ENCODE measurements at places on chromosomes 7 and 10.

GRCh38 chr10:23614483-23614882 lies 175.6 kb downstream of the OTUD1 start:
- DNase-seq: no peak

DNA sequence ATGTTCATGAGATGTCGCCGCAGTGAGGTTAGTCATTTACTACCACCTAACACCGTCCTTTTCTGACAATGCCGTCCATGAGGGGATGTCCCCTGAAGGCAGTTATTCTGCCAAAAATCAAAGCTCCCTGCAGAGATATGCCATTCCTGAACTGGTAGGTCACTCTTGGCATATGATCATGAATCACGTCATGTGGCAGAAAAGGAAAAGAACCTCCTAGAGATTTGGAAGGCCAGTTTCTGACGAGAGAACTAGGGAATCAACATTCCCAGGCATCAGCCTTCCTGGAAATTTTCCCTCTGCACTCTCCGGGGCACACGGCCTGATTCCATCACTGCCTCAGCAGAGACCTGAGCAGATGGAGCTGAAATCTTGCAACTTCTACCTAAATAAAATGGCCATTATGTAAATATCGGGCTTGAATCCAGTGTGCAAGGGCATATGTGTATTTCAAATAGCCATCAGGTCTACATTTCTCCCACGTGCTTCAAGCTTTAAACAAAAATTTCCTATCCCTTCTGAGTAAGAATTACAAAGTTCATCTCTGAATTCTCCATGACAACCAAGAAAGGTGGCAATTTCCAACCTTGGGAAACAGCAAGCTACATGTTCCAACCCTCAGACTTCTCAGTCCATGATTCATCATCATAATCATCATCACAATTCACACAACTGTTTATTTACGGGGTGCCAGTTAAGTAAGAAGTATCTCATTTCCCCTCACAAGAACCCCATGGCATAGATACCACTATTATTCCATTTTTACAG lies 46.5 kb downstream of the AMPH start:
- no peak for DNase-seq

- DNase-seq: no peak
These were observed 121.3 kb downstream of the PPP1R3A start for GRCh38 chr7:113797420-113798010.

- DNase-seq: no peak
These were observed 30.7 kb upstream of the EPC1 start for GRCh38 chr10:32377458-32378259.

DNA sequence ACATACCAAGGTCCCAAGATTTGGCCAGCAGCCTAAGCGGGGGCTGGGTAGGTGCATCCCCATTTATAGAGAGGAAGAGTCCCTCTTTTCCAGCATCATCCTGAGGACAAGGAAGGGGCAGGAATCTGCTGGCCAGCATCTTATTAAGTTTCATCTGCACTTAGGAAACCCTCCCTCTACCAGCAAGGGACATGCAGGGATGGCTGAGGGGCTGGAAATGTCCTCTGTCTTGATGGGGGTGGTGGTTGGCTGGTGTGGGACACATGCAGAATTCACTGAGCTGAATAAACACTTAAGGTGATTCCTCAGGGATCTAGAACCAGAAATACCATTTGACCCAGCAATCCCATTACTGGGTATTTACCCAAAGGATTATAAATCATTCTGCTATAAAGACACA lies 42.1 kb downstream of the NOD1 start:
- no peak for DNase-seq

DNA sequence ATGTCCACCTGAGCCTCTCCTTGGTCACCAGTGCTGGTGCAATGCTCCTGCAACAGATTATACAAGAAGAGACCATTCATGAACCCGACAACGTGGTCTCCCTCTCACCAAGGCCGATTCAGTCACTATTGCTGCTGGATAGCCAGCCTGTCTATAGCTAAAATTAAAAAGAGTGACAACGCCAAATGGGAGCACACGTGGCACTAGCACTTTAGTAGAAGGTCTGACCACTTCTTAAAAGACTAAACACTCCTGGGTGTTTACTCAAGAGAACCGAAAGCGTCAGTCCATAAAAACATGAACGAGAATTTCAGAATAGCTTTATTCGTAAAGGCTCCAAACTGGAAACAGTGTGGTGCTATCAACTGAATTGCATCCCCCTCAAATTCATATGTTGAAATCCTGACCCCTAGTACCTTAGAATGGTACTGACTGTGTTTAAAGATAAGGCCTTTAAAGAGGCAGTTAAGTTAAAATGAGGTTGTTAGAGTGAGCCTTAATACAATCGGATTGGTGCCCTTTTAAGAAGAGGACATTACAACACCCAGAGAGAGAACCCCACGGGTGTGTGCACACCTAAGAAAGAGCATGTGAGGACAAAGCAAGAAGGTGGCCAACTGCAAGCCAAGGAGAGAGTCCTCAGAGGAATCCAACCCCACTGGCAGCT lies 4.4 kb upstream of the GALNTL5 start:
- no peak for DNase-seq

DNA sequence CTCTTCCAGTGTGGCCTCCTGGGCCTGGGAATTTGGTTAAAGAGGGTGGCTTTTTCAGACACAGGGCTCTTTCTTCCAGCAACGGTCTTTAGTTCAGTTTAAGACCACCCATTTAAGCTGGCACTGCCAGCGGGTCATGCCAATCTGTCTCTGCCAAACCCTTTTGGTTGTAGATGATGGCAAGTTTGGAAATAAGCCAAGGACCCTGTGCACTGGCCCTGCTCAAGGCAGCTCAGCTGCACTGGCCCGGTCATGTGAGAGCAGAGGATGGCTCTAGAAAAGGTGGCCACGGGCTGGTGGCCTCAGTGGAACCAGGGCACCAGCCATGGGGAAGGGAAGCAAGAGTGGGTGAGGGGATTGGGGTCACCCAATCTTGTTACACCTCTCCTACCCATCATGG lies 294.1 kb downstream of the GLRX3 start:
- no peak for DNase-seq

DNA sequence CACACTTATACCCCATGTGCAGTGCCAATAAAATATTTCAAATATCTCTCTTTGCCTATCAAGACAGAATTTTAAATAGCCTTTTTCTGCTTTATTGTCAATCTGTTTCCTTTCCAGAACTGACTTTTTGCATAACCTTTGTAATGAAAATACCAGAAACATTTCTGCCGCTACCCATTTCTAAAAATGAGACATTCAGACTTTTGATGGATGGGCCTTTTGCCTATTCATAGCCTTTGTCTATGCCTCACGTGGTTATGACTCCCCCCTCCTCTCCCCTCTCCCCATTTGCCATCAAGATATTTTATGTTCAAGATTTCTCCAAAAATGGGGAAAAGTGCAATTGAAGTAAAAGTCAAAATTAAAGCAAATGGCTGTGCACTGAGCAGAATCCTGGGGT lies 5.9 kb downstream of the PPP1R17 start:
- DNase-seq: no peak

DNA sequence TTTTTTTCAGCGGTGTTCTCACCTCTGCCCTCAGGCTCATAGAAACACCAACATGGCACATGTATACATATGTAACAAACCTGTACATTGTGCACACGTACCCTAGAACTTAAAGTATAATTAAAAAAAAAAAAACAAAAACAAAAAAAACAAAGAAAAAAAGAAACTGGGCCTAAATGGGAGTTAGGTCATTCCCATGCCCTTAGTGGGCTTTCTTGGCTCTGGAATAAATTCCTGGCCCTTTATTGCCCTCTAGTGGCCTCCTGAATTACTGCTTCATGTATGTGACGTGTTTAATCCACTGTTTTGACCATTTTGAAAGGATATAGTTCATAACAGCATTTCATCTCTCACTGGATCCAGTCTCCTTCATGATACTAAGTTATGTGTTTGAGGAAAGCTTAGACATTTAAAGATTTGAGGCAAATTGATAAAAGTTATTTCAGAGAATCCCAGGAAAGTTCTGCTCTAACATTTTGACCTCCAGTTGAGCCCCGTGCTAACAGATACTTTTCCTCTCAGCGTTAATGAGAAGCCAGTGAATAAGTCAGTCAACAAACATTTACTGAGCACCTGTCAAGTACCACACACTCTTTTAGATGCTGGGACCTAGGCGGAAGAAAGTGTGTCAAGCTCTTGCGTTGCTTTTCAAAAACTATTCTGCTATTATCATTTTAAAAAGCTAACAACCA lies 54.7 kb upstream of the SYPL1 start:
- DNase-seq: peak; percentile 51

GRCh38 chr7:107104801-107105200 lies 60.3 kb downstream of the PRKAR2B start:
- no peak for DNase-seq

DNA sequence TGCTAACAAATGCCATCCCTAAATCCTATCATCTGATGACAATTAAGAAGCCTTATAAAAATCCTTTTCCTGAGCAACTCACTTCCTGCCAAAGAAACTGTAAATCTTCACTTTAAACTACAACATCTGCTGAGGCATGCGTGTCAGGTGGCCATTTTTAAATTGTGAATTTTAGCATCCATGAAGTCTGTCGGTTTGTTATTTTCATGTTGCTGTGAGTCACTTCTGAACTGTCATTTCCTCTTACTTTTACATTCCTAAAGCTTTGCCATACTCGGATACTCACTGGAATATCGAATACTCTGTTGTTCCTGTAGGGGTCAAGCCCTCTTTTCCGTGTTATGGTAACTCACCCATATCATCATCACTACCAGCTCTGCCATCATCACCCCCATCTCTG lies 34.3 kb upstream of the TMEM26 start:
- no peak for DNase-seq

DNA sequence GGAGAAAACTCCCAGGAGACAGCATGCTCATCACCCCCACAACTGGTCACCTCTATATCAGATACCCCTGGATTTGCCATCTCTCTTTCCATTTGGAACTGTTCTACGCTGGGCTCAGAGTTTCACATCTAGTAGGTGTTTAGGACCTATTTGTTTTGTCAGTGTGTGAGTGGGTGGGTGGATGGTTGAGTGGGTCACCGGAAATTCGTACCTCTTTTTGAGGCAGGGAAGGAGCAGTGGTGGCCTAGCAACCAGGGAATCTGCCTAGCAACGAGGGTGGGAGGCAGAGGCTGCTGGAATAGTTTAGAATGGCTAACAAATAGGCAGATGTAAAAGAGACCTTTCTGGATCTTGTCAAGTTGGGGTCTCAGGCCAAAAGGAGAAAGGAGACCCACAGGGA lies 23.2 kb upstream of the SLF2 start:
- DNase-seq: no peak

GRCh38 chr10:110035070-110035921 lies 27.5 kb downstream of the ADD3 start:
- no peak for DNase-seq

All from hematopoietic multipotent progenitor cell (in vitro differentiated cells).